ENCODE measurements at places on chromosomes 5 and 9.

DNA sequence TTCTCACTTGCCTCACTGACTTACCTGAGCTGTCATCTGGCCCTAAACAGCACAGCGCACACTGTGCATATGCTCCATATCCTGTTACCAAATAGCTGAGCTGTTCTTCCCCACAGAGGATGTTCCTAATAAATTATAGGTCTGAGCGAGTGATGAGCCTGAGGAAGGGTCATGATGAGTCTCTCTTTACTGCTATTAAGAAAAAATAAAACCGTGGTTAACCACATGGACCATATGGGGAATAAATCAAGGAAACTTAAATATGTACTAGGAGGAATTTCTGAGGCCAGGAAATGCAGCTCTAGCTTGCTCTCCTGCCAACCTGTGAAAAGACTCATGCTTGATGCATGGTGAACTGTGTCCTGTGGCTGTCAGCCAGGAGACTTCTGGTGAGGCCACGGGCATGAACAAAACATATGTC, 424.8 kb upstream of the DMAC1 start:
- DNase-seq = no peak

GRCh38 chr9:128629136-128629535, 27.5 kb downstream of the DYNC2I2 start:
- no peak for DNase-seq

DNA sequence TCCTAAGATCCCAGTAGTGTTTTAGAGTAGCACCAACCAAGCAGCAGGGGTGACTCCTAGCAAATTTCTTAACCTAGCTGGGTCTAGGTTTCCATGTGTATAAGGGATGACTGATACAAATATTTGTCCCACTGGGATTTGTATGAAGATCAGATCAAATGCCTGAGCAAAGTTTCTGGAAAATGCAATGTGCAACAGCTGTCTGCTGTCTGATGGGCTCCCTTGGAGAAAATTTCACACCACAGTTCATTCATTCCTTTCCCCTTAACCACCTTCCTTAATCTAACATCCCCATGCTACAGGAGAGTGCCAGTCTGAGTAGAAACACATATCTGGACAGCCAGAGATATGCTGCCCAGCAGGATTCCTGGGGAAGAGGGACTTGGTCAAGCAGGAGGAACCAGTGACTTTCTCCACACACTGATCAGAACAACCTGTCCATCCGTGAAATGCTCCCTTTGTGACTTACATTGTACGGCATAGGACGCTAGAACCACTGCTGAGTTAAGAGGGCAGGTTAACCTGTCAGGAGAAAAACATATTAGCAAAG, 53.3 kb downstream of the PTPN3 start:
- no peak for DNase-seq

- DNase-seq = peak; percentile 88
These were observed 679 bp upstream of the KDM4C start for GRCh38 chr9:6757132-6757455.

- DNase-seq = no peak
These were observed 66.3 kb upstream of the ZFR start for GRCh38 chr5:32510860-32511259.

- DNase-seq = no peak
These were observed 23.8 kb downstream of the GDA start for GRCh38 chr9:72173080-72173479.

DNA sequence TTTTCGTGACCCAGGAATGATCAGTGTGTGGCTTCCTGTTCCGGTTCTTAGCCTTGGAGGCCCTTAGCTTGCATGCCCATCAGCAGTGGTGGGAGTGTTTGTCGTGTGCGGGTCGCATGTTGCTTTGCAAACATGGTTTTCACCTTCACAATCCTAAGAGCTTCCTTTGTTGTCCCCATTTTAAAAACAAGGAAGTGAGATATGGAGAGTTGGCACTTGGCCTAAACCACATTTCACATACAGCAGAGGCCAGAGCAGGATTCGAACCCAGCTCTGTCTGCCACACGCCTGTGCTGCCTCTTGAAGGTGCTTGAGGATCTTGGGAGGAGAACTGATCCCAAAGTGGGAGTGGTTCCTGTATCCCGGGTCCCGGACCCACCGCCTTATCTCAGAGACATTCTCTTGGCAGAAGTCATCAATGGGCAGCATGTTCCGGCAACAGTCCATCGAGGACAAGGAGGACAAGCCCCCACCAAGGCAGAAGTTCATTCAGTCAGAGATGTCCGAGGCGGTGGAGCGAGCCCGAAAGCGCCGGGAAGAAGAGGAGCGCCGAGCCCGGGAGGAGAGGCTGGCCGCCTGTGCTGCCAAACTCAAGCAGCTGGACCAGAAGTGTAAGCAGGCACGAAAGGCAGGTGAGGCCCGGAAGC, 38.2 kb upstream of the POMT1 start:
- no peak for DNase-seq

DNA sequence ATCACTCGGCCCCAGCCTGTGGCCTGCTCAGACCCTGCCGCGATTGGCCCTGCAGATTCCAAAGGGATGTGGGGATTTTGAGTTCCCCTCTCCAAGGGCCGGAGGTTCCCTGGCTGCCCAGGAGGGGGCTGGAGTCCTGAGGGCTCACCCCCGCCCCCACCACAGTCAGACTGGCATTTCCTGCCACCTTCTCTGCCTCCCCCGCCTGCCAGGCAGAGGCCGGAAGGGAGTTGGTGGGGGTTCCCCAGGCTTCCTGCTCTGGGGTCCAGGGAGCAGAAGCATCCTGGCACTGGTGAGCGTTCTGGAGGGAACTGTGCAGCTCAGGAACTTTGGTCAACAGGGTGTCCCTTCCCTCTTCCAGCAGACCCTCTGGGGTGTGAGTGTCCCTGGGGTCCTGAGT, 70.6 kb downstream of the RXRA start:
- no peak for DNase-seq

DNA sequence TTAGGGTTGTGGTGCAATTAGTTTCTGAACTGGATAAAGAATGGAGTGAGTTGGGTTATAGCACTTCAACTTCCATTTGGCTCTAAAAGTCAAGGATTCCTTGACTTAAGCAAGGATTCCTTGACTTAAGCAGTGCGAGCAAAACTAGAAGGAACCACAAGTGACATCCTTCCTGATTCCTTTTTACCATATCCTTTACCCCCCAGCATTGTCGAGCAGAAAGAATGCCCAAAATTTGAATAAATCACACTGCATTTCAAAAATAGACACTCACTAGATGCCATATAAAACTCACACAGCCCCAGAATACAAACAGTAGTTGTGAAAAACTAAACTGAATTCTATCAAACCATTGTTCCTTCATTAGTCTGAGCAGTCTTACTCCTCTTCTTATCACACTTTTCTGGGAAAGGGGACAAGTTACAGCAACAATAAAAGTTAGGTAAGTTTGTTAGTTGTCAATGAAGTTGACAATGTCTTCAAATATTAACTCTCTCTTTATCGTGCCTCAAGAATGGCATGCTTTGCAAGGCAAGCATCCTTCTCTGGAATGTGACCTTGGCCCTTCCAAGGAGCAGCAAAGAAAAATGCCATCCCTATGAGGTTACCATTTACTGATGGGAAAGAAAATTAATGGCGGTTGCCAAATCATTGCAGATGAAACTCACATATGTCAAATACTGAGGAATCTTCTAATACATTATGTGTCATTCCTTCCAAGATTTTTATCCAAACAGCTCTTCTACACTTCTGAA, 273.3 kb upstream of the ANKRD55 start:
- DNase-seq = no peak

DNA sequence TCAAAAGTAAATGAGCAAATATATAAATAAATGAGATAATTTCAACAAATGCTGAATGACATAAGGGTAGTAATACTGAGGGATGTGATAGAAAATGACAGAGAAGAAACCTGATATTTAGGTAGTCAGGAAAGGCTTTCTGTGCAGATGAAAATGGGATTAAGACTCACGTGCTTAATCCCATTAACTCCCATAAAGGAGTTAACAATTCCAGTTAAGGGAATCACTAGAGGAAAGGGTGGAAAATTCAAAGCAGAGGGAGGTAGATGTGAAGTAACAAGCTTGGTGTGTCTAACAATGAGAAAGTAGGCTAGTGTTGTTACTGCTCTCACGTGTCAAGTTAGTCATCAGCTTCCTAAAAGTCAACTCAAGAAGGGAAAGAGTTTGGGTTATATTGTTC, 90.5 kb upstream of the TRIM32 start:
- no peak for DNase-seq

DNA sequence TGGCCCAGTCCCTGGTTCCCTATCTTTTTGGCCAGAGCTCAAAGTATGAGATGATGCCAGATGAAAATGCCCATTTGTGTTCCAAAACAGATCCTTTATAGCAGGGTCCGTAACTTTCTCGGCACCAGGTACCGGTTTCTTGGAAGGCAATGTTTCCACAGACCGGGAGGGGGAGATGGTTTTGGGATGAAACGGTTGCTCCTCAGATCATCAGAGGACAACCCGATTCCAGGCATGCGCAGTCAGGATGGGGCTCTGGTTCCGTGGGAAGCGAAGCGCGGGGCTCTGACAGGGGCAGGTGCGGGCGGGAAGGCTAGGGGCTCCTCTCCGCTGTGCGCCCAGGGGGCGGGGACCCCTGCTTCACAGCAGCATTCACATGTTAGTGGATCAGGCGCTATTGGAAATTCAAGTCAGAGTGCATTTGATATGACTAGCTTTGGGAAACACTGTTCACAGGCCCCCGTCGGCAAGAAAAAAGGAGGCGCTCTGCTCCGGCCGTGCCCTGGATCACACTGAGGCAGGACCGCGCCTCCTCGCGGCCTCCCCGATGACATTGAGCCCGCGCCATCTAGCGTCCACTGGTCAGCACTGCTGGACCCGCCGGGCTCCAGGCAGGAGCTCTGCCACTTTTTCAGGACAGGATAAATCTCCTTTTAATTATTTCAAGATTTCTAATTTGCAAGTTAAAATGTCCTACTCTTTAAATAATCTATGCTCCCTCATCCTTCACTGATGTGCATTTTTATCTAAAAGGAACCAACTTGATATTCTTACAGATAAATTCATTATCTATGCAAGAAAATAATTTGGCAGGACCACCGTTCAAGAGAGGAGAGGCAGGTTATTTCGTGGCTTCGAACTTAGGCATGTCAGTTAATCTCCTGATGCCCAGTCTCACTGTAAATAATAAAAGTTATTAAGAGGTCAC, 190.0 kb downstream of the FANCC start:
- DNase-seq = peak; percentile 92

DNA sequence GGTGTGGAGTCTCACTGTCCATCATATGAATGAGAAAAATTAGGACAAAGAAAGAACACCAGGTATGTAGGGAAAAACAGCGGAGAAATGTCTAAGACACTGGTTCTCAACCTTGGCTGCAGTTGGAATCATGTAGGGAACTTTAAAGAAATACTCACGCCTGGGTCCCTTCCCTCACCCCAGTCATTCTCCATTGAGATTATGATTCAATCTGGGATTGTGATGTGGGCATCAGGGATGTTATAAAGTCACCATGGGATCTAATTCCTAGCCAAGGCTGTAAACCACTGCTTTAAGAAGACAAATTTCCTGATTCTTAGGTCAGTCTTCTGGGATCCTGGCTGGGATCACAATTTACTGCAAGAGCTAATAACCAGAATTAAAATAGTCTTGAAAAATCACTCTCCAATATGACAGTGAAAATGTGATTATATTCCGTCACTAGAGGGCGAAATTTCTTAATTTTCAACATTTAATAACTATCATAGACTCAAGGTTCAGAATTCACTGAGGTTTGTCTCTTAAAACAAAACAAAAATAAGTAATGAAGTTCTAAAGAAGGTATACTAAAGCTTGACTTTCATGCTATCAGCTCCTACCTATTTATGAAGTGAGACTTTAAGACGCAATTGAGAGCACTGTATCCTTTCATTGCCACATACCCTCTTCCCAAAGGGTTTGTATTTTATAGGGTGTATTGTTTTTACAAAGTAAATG, 60.5 kb downstream of the GLDC start:
- DNase-seq = no peak

GRCh38 chr5:153718713-153719112, 228.2 kb downstream of the GRIA1 start:
- no peak for DNase-seq

GRCh38 chr5:68290260-68290674, 74.7 kb downstream of the PIK3R1 start:
- DNase-seq = no peak

- no peak for DNase-seq
These were observed 13.6 kb upstream of the CLK4 start for GRCh38 chr5:178640331-178641045.

GRCh38 chr5:112533362-112533761, 114.3 kb upstream of the EPB41L4A start:
- no peak for DNase-seq

DNA sequence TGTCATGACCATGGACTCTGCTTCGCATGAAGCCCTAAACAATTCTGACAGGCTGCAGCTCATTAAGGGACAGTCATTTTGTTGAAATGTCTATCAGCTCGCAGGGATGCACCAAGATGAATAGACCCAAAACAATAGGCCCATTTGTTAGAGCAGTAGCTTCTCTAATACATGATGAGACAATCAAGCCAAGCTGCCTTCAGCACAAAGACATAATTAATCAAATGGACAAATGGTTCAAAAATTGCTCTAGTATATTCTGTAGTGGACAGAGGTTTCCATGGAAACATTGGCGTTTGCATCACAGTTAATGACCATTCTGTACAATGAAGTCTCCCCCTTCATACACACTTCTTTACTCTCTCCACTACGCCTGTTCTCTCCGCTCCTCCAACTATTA, 274.6 kb downstream of the ANXA1 start:
- peak; percentile 42 for DNase-seq

- DNase-seq = no peak
These were observed 23.2 kb downstream of the FBXW5 start for GRCh38 chr9:136921307-136921706.

- DNase-seq = no peak
These were observed 2.0 kb downstream of the CTNND2 start for GRCh38 chr5:11902201-11902619.

- DNase-seq = no peak
These were observed 70.7 kb downstream of the EPB41L4A start for GRCh38 chr5:112348387-112348786.

DNA sequence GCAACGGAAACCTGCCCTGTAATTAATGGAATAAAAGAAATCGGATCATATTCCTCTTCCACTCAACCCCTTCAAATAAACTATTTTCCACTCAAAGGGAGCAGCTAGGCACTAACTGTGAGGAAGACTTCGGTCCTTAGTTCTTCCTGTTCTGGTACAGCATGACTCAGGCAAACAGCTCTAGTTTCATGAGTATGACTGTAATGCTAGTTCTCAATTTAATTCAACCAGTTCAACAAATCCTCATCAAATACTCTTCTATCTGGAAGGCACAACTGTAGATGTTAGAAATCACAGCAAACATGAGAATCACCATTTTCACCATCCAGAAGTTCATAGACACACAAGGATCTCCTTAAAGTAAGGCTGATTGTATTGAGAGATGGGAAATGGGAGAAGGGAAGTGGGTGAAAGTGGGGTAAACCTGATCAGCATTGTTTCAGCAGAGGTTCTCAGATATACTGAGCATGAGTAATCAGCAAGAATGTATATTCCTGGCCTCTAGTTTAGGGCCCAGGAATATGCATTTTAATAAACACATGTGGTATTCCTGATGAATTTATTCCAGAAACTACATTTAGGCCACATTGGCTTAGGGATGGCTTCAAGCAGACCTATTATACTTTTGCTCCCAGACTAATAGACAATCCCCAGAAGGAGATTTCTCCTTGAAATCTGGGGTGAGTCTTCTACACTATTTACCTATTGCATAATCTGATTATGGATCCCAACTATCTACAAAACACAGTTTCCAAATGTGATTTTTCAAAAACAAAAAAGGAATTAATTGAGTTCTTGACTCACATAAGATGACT, 141.1 kb upstream of the SLC12A2 start:
- no peak for DNase-seq

GRCh38 chr9:93655621-93656425, 79.4 kb downstream of the PHF2 start:
- no peak for DNase-seq

- no peak for DNase-seq
These were observed 242.5 kb upstream of the RIOK2 start for GRCh38 chr5:97425511-97425910.
